ENCODE measurements at places on chromosomes 3 and 15.
A peak's percentile ranks its signal among the peaks of the same experiment; 100 is the strongest.

DNA sequence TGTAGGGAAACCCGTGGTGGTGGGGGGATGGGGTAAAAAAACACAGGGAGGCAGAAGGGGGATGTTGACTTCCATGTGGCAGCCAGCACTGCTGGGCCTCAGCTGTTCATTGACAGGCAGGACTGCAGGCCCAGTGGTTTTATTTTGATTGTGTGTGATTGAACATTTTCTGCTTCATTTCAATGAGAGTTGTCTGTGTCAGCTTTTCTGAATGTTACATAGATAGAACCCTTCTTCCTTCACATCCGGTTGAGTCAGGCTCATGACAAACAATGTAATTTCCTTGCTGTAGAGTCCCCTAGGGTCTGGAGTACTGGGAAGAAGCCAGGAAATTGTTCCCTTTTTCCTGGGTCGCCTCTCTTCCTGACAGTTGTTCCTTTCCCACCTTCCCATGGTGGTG lies 8.2 kb upstream of the RPP25 start:
- DNase-seq, result no peak

DNA sequence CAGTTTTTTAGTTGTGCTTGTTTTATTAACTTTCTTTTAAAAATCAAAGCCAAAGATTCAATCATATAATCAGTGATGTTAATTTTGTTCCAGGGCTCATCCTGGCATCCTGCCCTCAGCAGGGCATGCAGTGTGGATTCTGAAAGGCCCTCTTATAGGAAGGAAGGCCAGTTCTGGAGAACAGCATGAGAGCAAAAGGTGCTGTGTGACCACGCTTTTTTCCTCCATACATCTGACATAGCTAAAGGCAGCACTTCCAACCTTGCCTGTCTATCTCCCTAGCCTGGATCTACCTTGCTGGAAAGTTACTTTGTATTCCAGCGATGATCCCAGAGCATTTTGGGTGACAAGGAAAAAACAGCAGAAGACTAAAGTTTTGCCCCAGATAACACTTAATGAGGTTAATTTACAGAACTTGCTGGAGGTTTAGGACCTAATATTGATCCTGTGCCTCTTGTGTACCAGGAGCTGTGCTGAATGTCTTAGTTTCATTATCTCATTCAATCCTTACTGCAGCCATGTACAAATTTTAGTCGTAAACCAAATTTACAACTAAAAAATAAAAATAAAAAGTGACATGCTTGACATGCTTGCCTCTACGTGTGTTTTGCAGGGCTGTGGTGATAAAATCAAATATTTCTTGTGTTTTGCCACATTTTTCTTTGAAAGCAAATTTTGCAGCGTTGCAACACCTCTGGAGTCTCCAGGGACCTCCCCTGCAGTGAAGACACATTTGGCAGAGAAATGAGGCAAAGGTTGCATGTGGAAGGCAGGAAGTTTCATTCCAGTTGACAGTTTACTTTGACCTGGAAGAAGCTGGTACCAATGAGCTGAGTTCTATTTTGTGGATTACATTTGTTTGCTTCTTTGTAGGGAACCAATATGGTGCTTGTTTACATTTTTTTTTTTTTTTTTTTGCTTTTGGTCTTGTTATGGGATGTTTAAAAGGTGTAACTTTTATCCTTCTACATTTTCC lies 13.2 kb downstream of the IL1RAP start:
- DNase-seq, result no peak

DNA sequence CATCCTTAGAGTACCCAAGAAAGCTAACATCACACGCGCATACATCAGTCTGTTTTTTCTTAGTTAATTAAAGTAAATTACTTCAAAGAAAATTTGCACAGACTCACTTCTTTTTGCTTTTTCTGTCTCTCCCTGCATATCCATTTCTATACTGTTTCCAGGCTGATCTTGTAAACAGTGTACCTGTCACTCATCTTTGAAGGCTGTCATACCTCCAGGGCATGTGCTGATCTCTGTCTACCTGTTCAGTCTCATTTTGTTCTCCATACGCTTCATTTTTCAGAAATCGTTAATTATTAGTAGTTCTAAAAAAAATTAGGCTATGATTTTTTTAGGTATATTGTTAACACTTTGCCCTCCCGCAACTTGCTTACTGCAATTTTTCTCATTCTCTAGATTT lies 313.9 kb upstream of the ROBO2 start:
- DNase-seq, result no peak

DNA sequence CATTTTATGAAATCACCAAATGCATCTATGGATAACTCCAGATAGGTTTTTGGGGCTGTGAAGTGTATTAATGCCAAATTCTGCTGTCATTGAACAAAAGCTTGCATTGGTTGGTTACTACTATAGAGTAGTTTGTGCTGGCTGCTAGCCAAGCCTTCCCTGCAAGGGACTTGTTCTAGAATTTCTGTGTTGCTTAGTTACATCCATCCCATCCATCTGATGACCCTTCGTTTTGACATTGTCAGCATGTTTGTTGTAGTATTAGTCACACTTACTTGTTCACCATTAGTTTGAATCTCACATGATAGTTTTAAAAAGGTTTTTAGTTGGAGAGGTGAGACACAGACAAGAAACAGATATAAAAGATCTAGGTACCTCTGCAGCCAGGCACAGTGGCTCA lies 7.0 kb upstream of the NIPA2 start:
- DNase-seq, result no peak

DNA sequence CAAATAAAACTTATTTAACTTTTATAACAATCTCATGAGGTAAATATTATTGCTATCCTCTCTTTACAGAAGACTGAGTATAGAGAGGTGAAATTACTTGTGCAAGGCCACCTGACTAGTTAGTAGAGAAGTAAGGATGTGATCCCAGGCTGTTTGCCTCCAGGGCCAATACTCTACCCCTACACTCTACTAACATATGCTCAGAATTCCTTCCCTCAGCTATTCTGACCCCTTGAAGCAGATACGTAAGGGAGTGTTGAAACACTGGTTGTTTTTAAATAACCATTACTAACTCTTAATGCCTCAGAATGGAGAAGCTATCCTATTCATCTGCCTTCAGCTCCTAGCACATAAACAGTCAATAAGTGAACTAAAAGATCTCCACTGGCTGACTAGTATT lies 24.1 kb downstream of the CSTA start:
- no peak for DNase-seq

DNA sequence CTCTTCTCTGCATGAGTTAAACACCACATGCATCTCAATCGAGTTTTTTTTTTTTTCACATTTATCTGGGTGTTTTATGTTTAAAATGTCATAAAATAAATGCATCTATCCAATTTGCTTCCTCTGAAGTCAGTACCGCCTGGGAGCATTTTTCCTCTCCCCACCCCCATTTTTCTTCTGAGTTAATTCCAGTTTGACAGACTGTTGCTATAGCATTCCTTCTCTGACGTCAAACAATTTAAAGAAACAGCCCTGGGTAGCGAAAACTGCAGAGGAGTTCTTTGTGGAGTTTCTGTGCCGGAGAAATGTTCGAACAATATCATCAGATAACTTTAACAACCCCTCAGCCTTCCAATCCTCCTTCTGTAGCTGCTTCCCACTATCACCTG lies 900 bp upstream of the GNB4 start:
- no peak for DNase-seq

DNA sequence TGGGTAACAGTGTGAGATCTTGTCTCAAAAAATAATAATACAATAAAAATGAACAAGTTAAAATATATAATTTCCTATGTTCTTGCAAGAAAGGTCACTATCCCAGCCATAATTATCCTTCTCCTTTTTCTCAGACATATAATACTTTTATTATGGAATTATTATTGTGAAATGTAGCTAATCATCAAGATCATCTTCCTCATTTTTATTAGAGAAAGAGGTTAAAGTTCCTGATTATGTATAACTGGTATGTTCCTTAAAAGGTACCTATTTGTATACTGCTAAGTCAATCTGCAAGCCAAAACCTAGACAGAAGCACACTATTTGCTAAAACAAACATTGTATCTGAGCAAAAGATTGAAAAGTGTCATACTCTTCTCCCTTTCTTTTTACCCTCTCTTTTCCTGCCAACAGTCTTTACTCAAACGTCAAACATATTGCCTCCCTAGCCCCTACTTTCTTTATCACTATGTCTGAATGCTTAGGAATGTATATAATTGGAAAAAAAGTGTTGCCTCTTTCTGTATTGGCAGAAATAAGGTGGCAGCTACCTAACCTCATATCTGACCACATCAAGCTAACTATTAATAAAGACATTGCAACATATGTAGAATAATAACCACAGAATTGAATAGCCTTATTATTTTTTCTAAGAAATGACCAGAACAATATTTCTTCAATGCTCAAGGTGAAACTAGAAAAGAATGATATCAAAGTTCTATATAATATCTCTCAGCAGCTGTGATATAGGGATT lies 18.5 kb downstream of the SEC11A start:
- DNase-seq, result no peak

GRCh38 chr3:130654091-130654490 lies 92.5 kb downstream of the PIK3R4 start:
- DNase-seq, result no peak

- DNase-seq, result no peak
These were observed 52.0 kb downstream of the CCR3 start for GRCh38 chr3:46293991-46294833.

DNA sequence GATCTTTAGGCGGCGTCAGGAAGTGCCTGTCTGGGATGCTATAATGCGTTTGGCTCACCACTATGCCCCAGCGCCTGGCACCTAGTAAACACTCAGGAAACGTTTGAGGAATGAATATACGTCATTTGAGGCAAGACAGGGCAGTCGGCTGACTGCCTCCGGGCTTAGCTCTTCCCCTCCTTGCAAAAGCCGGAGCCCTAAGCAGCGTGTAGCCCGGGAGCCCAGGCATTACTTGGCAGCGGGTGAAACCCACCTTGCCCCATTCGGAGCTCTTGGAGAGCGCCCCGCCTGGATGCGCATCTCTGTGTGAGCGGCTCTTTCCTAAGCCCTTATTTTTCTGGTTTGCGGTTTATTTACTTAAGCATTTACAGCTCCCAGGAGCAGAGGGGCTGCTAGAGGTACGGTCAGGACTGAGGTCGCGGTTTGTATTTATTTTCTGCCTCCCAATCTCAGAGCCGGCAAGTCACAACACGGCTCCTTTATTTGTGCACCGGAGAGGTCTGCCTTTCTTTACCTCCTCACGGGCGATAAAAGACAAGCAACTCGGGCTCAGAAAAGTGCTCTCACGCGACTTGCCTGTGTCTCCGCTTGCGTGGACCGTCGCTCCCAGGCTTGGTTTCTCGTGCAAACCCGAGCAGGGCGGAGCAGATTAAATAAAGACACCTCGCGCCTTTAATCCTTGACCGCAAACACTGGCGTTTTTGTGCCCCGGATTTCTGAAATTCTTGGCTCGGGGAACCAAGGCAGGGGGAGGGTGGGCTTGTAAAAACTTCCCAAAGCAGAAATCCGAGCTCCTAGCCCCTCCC lies 737 bp upstream of the ITPR1 start:
- DNase-seq, result peak; percentile 5

DNA sequence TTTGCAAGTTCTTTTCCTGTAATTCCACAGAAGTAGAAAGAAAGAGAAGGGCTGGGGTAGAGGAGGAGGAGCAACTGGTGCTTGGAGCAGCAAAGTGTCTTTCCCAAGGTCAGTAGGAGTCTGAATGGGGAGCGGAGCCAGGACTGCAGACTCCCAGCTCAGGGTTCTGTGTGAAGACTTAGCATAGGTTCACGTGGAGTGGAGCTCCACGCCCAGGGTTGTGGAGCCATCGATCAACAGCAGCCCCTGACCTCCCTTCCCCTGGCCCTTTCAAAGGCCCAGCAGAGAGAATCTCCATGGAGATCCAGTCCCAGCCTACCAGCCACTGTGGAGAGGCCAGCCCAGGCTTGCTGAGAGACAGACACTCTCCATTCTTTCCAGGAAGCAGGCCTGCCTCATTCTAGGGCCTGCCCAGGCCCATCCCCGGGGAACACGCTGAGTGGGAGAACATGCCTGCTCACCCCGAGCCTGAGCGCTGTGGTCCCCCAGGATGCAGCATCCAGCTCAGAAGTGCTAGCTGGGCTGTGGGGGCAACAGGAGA lies 62.1 kb downstream of the CORO2B start:
- no peak for DNase-seq

DNA sequence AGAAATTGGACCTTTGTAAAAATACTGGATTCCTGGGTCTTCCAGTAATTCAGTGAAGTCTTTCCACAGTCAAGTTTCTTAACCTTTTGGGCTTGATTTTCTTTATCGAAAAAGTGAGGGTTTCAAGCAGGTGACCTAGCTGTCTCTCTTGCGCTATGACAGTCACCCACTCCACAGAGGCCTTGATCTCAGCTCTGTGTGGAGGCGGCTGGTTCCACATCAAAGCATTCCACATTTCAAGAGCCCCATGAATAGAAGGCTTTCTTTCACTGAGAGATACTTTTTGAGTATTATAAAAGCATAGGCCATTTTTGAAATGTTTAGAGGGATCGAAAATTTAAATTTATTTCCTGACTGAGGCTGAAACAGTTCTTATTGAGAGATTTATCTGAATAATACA lies 43.9 kb downstream of the GABRA5 start:
- no peak for DNase-seq

DNA sequence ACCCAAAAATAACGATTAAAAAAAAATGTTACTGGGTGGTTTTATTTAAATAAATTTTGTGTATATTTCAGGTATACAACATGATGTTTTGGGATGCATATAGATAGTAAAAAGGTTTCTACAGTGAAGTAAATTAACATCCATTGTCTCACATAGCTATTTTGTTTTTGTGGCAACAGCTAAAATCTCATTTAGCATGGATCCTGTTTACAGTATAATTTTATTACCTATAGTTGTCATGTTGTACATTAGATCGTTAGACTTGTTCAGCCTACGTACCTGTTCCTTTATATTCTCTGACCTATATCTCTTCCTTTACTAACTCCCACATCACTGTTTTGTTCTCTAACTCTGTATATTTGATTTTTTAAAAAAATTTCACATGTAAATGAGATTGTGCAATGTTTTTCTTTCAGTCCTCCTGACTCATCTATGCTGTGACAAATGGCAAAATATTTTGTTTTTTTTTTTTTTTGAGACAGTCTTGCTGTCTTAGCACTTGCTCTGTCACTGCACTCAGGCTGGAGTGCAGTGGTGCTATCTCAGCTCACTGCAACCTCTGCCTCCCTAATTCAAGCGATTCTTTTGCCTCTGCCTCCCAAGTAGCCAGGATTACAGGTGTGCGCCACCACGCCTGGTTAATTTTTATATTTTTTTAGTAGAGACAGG lies 45.6 kb downstream of the OIP5 start:
- DNase-seq, result no peak

GRCh38 chr15:100958326-100959065 lies 39.3 kb downstream of the LRRK1 start:
- no peak for DNase-seq

- DNase-seq, result no peak
These were observed 75.0 kb upstream of the CGNL1 start for GRCh38 chr15:57301307-57301706.

- no peak for DNase-seq
These were observed 42.7 kb upstream of the PRICKLE2 start for GRCh38 chr3:64267721-64268604.

DNA sequence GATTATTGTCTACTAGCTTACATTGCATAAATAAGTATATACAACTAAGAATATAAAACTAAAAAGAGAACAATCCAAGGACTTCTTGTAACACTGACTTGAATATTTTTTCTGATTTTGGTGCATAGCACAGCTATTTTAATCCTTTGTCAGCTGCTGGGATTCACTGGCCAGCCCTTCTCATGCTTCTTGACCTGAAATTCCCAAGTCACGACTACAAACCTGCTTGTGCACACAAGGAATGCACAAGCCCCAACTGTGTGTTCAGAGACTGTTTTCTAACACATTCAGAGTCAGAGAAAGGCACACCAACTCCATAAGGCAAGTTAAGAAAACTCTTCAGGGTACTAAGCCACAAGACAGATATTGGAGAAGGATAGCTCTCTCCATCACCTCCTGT lies 80.9 kb downstream of the TNIK start:
- no peak for DNase-seq

- DNase-seq, result peak; percentile 30
These were observed 86.0 kb downstream of the ECT2 start for GRCh38 chr3:172836390-172836997.
